ENCODE measurements at places on chromosomes 3 and 15.

DNA sequence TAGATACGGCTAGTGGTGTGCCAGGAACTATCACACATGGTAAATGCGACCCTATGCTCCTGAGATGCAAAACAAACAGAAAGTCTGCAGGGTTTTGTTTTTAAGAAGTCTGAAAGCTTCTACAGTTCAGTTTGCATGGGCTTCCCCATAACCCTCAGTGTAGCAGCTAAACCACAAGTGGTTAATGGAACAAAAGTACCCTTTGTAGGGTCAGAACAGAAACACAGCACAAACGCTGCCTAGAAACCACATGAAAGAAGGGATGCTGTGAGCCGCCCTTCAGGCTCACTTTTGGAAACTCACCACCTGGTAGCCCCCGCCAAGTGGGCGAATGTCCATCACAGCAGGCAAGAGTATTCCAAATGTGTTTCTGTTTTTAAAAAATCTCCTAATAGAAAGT lies 46.2 kb downstream of the CTDSPL start:
- DNase-seq, result no peak

- no peak for DNase-seq
These were observed 27.9 kb downstream of the IQSEC1 start for GRCh38 chr3:13045241-13045903.

- no peak for DNase-seq
These were observed 912.7 kb downstream of the TUSC7 start for GRCh38 chr3:117622171-117622841.

- no peak for DNase-seq
These were observed 14.3 kb upstream of the CCNL1 start for GRCh38 chr3:157174290-157174648.

DNA sequence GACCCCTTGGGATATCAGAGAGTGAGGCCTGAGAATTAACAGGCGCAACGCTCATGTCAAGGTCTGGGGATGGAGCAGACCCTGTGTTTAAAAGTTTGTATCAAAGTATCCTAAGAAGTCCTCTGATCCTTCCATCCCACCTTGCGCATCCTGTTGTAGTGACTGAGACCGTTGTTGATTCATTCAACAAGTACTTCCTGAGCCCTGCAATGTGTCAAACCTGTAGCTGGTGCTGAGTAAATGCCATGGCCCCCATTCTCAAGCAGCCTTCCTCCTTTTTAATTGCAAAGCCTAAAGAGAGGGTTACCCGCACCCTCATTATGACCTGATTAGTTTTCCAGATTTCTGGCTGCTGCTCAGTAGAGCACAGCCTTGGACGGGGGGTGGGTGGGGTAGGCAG lies 46.4 kb downstream of the RPLP1 start:
- DNase-seq, result no peak

GRCh38 chr15:79431636-79432344 lies at the start of gene MINAR1:
MINAR1 (plus strand) TSS chr15:79432336; CDS start chr15:79456148, 23,812 bp downstream.
- DNase-seq, result no peak

- DNase-seq, result no peak
These were observed 193.3 kb downstream of the CD47 start for GRCh38 chr3:107897471-107898061.

DNA sequence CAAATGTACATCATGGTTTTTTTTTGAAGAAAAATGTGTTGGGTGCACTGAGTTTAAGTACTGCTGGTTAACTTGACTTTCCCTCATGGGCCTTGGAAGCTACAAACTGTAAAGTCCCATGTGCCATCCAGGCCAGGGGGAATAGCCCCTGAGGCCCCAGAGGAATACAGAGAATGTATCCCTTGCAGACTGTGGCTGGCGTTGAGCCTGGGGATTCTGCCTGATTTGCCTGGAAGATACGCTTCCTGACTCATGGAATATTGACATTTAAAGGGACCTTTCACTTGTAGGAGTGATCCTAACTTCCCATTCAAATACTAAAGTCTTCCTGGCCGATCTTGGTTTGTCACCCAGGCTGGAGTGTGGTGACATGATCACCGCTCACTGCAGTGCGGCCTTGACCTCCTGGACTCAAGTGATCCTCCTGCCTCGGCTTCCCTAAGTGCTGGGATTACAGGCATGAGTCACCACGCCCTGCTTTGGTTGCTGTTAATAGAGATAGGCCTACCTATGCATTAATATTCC lies 42.0 kb downstream of the ADAMTSL3 start:
- DNase-seq, result no peak

- DNase-seq, result no peak
These were observed 1247.0 kb upstream of the EPHA6 start for GRCh38 chr3:95567346-95567745.

DNA sequence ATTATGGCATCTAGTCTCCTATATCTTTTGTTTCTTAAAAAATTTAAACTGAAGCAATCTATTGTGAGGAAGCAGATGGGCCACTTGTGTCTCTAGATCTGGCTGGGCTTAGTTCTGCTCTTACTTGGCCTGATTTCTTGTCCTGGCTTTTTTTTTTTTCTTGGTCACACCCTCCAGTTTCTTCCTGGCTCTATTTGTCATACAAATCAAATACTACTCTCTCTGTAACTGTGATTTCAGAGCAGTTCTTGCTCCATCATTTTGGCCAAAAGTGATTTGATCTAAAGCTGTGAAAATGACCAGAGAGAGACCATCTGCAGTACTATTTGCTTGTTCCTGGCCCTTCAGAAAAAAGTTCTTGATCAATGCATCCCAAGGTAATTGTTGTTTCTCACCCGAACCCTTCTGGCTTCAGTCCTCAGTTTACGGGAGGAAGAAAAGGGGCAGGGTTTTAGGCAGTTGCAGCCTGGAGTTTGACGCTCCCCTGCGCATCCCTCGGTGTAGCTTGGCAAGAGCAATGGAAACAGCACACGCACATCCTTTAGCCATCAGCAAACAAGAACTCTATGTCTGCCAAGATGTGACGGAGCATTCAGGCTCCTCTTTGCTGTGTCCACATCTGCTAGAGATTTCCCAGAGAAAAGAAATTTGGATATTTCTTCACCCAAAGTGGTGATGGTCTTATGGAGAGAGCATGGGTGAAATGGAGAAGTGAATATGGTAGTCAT lies 31.6 kb downstream of the CHST2 start:
- DNase-seq, result no peak

DNA sequence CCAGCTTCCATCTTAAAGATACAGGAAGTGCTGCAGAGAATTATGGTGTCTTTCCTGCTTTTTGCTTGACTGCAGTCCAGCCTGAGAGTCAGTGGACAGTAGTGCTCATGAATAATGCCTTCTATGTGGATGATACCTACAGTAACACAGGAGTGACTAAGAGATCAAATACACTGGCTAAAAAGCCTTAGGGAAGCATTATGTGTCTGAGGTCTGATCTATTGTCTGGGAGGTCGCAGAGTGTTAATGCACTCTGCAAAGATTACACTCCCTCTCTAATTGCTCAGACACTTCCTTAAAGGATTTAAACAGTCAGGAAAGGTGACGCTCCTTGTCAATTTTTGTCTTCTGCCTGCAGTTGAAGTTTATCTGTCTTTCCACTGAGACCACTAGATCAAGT lies 183.6 kb downstream of the MCTP2 start:
- DNase-seq, result no peak

- DNase-seq, result no peak
These were observed 19.2 kb upstream of the MEF2A start for GRCh38 chr15:99546441-99547100.

- DNase-seq, result peak; percentile 19
These were observed 11.1 kb downstream of the LRCH3 start for GRCh38 chr3:197801891-197802778.

- no peak for DNase-seq
These were observed 1.3 kb downstream of the SMC4 start for GRCh38 chr3:160400702-160401150.

GRCh38 chr15:91867581-91868026 lies 14.1 kb downstream of the SLCO3A1 start:
- DNase-seq, result no peak

DNA sequence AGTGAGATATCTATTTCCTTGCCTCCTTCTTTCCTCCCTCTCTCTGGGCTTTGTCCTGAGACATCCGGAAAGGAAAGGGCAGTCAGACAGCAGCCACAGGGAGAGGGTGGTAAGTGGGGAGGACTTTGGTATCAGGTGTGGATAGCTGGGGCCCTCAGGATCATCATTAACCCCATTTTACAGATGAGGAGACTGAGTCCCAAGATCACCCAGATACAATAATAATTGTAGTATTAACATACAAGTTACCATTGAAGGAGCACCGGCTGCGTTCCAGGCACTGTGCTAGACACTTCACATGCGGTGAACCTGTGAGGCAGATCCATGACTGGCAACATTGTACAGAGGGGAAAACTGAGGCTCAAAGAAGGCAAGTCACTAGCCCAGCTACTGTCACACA lies 15.2 kb upstream of the LINGO1 start:
- DNase-seq, result no peak

- DNase-seq, result no peak
These were observed 1.6 kb downstream of the PHGR1 start for GRCh38 chr15:40352281-40352901.

DNA sequence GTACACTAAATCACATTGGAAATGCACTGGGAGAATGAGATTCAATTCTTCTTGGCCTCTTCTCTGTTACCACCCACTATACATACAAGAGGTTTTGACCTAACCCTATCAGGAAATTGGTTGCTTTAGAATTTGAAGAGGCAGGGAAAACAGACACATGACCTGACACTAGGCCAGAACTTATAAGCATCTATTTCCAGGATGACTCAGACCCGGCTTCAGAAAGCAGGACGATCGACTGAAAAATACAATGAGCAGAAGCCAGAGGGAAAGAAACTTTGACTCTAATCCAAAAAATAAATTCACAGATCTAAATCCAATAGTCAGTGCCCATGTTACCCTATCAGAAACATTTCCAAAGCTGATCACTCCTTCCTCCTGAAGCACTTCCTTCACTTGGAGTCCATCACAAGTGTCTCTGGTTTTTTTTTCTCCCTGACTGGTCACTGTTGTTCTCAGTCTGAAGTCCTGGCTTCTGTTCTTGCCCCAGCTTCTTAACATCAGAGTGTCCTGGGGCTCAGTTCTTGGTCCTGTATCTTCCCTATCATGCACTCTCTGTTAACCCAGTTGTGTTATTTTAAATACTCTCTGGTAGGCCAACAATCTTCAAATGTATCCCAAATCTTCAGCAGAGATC lies 133.6 kb downstream of the P2RY1 start:
- DNase-seq, result no peak

DNA sequence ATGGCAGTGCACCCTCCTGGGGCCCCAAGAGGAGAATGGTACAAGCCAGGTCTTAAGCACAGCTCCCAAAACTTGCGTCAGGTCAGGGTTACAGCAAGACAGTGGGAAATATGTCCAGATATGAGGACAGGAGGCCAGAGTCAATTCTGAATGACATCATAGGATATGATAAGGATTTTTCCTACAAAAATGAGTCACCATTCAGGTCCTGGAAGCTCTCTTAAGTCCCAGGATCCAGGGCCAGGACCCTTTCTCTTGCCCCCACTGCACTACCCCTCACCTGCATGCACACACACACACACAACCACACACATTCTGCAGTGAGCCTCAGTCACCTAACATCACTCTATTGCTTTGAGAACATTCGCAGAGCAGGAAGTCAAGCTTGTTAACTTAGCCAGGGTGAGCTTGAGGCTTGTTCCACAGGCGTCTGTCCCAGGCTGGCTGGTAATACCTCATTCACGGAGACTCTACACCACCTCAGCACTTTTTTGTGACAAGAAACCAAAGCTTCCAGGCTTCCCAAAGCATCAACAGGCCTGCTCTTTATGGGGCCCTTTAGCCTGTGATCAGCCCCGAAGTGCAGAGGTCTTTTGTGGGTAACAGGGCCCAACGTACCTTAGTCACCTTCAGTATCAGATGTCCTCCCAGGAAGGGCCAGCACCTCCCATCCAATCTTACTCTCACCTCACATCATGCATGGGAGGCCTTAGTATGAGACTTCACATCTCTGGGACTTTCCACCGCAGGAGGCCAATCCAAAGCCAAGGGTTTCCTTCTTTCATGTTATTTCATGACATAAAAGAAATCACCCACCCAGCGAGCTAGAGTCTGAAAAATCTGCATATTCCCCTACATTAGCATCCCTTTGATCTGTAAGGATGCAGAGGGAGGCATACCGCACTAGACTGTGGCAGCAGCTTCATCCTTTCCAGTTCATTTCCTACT lies 74.0 kb upstream of the LIPC start:
- no peak for DNase-seq

- DNase-seq, result no peak
These were observed 276.7 kb upstream of the RARB start for GRCh38 chr3:25151281-25151902.

- no peak for DNase-seq
These were observed 24.7 kb downstream of the CIP2A start for GRCh38 chr3:108564564-108564963.

- DNase-seq, result no peak
These were observed 4.3 kb upstream of the LRRK1 start for GRCh38 chr15:100914876-100915275.

DNA sequence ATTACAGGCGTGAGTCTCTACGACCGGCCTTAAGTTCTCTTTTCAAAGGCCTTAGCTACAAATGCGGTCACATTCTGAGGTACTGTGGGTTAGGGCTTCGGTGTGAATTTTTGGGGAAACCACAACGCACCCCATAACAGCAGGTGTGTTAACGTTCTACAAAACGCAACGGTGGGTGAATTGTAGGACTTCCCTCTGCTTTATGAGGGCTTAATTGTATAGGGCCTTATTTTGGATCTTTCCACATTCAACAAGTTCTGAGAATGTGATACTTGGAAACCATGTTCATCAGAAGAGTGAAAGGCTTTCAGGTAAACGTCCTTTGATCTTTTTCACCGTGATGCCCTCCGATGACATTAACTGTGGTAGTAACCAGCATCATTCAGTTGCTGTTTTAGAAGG lies 998.6 kb upstream of the CFAP20DC start:
- no peak for DNase-seq

GRCh38 chr3:47910233-47910632 lies 106.0 kb downstream of the MAP4 start:
- no peak for DNase-seq

DNA sequence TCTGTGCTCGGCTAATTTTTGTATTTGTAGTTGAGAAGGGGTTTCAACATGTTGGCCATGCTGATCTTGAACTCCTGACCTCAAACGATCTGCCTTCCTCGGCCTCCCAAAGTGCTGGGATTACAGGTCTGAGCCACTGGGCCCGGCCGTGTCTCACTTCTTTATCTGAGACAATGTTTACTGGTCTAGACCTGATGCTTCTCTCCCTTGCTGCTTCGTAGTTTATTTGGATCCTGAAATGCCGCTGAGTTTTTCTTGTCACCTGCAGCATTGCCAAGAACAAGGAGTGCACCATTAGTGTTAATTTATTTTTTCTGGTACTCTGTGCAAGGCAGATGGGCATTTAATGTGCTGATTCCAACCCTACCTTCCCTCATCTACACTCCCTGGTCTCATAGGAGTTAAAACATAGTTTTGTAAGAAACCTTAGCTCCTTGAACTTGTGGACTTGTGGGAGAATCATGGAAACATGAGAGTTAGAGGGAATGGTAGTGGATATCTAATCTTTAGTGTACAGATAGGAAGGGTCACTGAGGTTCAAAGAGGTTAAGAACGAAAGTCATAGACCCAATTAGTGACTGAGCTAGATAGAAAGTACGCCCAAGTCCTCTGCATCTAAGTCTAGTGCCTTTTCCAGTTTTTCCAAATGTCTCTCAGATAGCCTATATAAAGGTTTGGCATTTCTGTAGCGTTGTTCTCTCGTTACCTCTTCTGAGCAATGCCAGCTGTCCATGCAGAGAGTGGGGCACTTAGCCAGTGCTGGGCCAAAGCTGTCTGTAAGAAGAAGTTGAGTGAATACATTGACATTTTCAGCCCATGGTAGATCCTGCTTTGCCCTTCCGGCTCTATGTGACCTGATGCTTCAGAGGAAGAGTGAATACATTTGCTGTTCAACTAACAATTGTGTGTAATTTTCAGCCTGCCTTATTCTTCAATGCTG lies 244.1 kb downstream of the LPP start:
- DNase-seq, result no peak

All from SW 1271 (cell line).